ENCODE measurements at places on chromosomes 5 and 9.

GRCh38 chr5:37714756-37715155, 125.1 kb downstream of the GDNF start:
- DNase-seq, result no peak

GRCh38 chr9:126563556-126563955, 50.2 kb upstream of the LMX1B start:
- DNase-seq, result no peak

DNA sequence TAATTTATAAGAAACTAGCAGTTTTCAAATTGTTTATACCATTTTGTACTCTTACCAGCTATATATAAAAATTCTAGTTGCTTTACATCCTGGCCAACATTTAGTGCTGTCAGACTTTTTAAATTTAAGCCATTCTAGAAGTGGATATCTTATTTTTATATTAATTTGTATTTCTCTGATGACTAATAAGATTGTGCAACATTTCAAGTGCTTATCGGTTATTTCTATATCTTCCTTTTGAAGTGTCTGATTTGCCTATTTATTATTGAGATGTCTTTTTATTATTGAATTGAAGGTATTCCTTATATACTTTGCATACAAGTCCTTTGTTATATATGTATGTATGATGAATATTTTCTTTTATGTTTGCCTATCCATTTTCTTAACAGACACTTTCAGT, 324.0 kb downstream of the ELAVL2 start:
- DNase-seq, result no peak

DNA sequence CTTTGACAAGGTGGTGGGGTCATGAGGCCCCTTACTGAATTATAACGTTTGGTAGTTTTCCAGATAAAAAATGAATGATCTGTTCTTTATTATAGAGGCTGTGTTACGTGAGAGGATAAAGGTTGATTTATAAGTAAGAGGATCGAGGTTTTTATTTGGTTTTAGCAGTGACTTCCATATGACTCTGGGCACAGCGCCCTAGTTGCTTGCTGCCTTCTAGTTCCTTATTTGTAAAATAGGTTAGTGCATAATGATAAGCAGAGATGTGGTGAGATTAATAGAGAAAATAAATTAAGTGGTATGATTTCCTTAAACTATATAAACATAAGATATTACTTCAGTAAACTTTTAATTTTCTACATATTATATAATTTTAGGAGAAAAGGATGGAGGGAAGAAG, 29.8 kb downstream of the MRRF start:
- DNase-seq, result no peak

DNA sequence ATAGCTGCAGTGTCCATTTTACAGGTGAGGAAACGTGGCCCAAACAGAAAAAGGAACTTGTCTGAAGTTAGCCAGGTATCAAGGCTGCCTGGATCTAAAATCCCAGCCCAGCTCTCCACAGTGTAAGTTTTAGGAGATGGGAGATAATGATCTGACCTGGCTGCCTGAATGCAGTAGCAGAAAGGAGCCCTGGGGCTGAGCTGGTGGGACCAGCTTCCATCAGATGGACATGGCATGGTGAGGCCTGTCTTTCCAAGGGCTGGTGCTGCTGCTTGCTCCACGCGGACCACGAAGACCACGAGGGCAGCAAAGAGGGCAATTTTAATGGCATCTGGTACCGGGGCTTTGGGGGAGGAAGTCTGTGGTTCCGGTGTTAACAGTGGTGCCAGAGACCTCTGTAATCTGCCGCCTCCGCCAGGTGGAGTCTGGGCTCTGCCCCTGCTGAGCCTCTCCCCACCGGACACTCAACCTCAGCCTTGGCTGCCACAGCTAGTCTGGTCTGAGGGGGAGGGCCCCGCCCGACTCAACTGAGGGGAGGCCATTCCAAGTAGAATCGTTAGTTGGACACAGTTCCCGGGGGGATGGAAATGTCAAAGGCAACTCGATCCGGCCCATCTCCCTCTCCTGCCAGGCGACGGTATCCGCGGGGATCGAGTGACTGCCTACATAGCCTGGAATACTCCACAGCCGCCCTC, 650 bp downstream of the MYORG start:
- peak; percentile 55 for DNase-seq

GRCh38 chr9:74282526-74283253, 214.4 kb upstream of the RORB start:
- DNase-seq, result no peak

DNA sequence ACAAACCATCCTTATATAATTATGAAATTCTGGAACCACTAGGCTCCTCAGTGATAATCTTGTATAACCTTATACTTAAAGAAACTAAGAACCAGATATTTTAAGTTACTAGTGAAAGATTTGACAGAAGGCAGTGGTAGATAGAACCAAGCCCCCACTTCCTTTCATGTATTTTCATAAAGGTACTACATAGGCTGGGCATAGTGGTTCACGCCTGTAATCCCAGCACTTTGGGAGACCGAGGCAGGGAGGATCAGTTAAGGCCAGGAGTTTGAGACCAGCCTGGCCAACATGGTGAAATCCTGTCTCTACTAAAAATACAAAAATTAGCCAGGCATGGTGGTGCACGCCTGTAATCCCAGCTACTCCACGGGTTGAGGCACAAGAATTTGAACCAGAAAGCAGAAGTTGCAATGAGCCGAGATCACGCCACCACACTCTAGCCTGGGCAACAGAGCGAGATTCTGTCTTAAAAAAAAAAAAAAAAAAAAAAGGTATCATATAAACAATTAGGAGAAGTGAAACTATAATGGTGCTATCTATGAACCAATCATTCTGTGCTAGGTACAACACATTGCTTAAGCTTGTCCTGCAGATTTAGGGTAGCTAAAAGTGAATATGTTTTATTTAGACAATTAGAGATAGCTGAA, 27.9 kb upstream of the DTWD2 start:
- no peak for DNase-seq

DNA sequence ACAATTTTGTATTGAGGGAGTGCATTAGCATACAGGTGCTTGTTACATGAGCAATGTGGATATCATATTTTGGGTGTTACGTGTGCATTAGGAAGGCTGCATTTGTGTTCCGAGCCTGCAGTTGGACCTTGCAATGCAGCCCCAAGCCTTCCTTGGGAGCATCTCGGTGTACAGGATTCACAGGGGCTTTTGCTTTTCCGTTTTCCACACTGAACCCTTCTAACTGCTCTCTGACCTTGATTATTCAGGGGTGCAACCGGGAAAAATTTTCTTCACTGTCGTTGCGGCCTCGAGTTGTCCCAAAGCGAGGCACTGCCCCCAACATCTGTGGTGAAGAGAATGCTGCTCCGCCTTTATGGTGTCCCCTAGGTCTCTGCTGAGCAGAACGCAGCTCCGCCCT, 80.1 kb upstream of the PLEKHG4B start:
- DNase-seq, result no peak

GRCh38 chr5:40784027-40784653, 14.0 kb downstream of the PRKAA1 start:
- no peak for DNase-seq

DNA sequence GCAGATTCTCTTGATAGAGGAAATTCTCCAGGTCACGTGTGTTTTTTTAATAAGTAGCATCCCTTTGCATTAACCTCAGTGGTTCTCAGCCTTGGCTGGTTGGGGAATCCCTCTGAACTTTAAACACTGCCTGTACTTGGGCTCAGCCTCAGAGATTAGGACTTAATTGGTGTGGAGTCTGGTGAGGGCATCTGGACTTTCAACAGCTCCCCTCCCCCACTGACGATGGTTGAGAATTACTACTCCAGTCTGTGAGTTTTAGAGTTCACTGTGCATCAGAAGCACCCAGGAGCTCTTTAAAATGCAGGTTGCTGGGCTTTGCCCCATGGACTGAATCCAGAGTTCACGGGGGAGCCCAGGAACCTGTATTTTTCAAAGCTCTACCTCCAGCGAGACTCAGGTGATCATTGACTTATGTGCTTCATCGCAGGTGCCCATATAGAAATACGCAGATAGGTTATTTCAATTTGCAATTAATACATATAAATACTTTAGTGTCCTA, 71.4 kb downstream of the DAPK1 start:
- no peak for DNase-seq

DNA sequence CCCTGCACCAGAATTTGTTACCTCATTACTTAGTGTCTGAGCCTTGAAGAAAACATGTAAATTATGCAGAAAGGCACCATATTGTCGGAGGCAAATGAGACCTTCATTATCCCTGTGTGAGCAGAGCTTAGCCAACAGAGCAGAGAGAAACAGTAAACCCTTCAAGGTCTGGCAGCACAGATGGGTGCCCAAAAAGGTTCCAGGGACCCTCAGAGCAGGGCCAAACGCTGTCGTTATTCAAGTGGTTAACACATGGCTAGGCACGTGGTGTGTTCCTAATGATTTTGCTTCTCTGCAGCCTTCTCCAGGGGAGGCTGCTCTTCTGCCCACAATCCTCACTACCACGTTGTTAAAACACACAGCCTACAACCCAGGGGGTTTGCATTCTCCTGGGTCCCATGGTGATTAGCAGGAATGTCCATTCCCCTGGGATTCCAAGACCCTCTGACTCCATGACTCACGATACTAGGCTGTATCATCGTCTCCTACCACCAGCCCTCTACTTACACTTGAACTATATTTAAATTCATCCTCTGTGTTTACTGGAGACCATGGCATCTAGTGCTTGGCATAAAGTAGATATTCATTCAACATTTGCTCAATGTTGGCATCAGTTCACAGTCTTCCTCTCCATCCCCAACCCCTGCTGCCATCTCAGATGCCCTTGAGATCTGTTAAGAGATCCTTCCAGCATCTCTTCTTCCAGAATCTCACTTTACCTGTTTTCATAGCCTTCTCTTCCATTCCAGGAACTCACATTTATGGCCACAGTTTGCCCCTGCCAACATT, 174.5 kb upstream of the RAD23B start:
- DNase-seq, result no peak

GRCh38 chr5:154365823-154366222, 80.0 kb upstream of the SAP30L start:
- DNase-seq, result no peak

- DNase-seq, result no peak
Measured at GRCh38 chr9:112065806-112066606, 109.1 kb downstream of the SUSD1 start.
